ENCODE measurements at places on chromosomes 2 and 18.

DNA sequence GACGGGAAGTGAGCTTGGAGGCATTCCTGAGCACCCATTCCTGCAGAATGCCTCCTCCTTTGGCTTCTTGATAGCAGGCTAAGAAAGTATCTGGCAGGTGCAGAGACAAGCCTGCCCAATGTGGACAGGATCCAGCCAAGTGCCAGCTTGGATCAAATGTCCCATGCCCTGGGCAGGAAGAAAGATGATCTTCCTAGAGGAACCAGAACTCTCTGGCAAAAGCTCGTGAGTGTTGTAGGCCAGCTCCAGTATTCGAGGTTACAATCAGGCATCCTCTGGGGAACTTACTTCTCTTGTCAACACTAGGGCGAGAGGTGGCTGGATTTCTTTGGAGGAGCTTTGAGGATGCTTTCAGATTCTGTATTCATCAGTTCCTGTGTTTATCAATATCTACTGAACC, 29.9 kb upstream of the PDIA6 start:
- no peak for DNase-seq

DNA sequence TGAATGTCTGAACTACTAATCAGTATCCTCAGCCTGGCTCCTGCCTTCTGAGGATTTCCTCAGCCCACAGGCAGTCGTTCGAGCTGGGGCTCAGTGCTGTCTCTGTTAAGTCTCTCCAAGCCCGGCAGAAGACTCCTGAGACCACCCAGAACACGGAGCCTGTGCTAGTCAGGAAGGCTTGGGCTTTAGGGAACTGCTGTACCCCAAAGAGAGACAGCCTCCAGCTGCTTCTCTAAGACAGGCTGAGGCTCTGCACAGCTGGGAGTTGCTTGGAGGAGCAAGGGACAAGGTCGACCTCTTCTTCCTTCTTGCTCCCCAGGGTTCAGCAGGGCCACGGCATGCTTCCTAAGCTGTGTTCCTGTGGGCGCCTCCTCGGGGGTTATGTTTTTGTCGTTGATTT, 283.4 kb upstream of the MYT1L start:
- DNase-seq = no peak

DNA sequence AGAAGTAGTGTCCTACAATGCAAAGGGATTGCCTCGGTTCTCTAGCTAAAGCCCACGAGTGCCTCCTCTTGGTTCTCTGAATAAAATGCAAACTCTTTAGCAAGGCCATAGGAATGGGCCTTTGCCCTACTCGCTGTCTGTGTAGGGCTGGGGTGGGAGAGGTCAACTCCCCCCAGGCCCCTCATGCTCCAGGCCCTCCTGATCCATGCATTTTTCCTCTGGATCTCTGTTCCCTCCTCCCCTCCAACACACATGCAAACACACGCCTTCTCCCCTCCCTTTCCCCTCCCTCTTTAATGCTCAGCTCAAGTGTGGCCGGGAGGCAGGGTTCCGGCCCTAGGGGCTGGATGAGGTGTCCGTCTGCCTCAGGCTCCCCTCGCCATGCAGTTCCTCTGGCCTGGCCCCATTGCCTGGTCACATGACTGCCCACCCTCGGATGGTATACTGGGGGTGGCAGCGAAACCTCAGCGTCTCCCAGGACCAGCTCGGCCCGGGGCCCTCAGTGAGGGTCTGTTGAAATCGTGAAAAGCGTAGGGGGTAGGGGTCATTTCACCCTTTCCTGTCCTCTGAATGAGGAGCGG, 14.9 kb upstream of the KLF11 start:
- DNase-seq = no peak

- DNase-seq = no peak
Observed at GRCh38 chr2:186968277-186968676, 119.3 kb upstream of the ZSWIM2 start.

- DNase-seq = no peak
Observed at GRCh38 chr2:102294802-102295489, 16.4 kb upstream of the IL1RL1 start.

GRCh38 chr2:181814057-181814491, 77.5 kb upstream of the ITPRID2 start:
- peak; percentile 49 for DNase-seq

GRCh38 chr2:29262681-29263260, 147.6 kb downstream of the CLIP4 start:
- no peak for DNase-seq

GRCh38 chr2:201070948-201071478, 458 bp downstream of the HYCC2 start:
- no peak for DNase-seq

DNA sequence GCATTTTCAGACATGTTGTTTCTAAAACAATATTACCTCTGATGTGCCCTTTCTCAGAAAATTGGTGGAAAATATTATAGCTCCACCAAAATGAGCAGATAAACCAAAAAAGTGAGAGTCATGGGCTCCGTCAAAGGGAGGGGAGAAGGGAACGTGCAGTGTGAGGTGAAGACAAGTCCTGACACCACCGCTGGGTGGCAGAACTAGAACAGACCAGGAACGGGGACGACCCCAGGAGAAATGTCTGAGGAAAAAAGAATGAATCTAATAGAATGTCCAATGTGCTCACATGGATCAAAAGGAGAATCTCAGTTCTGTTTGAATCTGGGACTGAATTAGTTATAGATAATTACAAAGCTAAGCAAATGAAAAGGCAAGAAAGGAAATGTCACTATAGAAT, 22.6 kb upstream of the BCL2 start:
- no peak for DNase-seq

DNA sequence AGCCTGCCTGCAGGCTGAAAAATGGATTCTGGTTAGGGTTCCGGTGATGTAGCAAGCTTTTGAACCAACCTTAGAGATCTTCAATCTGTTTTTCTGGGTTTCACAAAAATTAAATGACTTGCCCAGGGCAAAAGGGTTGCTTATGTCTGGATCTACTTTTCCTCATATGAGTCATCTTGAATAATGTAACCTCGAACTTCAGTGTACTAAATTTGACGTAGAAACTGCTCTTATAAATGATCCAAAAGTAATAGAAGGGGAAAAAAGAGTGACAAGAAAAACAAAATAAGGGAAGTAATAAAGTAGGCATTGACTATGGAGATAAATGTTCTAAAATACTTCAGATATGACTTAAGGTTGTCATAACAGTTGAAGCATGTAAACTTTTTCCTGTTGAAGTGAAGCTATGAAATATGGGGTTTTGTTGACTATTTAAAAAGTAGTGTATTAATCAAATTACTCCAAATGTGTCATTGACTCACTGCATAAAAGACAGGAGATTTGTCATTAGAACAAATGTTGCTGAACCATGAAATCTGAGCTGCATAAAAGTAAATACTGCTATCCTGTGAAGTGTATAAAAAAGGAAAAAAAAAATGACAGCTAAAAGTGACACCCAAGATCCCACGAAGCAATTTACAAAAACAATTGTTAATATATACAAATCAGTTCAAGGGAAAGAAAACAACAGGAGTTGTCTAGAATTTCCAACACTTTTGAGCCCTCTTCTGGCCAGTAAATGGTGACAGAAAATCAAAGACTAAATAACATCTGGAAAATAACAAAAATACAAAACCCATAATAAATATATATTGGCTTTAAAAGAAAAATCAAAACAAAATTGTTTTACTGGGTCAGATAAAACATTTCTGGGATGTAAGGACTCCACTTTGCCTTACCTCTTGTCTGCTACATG, 103.6 kb upstream of the SERPINE2 start:
- no peak for DNase-seq

DNA sequence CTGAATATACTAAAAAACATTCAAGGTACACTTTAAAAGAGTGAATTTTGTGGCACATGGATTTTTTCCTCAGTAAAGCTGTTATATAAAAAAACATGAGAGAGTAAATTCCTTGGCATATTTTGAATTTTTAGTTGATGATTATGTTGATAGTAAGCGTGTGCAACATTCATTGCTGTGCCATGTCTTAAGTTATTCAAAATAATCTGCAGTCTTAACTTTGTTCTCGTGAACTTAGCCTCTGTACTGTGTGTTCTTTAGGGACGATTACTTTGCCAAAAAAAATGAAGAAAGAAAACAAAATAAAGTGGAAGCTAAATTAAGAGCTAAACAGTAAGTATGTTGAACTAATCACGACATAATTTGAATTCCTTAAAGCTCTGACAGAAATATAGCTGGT, 9.6 kb downstream of the SSB start:
- no peak for DNase-seq

DNA sequence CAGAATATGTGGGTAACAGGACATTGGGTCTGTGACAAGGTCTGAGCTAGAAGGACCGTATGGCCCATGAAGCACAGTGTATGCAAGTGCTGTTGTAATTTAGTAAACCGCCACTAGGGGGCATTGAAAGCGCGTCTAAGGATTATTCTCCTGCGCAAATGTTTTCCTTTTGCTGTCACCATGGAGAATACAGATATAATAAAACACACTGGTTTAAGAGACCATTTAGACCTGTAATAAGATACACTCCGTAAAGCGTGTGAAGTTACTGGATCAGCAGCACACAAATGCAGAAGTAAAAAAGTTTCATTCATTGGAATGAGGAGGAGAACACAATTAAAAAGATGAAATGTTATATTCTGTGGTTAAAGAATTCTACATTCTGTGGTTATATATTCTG, 272.4 kb downstream of the AGAP1 start:
- DNase-seq = peak; percentile 34

DNA sequence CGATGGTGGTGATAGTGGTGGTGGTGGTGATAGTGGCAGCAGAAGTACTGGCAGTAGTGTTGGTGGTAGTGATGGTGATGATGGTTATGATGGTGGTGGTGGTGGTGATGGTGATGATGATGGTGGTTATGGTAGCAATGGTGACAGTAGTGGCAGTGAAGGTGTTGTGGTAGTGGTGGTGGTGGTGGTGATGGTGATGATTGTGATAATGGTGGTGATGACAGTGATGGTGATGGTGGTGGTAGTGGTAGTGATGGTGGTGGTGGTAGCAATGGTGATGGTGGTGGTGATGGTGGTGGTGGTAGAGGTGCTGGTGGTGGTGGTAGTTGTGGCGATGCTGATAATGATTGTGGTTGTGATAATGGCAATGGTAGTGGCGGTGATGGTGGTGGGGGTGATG, 126.5 kb downstream of the AFF3 start:
- no peak for DNase-seq

- no peak for DNase-seq
Observed at GRCh38 chr18:59509481-59510442, 150.7 kb upstream of the LMAN1 start.

DNA sequence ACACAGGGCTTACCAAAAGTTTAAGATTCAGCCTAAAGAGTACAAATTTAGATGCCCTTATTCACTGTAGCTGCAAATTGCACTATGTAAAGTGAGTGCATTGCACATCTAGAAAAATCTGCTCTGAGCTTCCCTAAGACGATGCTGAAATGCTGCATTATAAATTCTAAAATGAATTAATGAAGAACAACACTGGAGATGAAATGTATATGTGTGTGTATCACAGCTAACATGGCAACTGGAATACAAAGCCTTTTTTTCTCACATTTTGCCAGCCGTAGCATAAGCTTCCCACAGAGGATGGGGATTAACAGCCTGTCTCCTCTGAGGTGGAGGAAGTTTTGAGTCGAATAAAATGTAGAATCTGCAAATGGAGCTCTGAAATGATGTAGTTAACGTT, 338.3 kb upstream of the ZEB2 start:
- DNase-seq = no peak

- DNase-seq = no peak
Observed at GRCh38 chr2:46471-47345, at the start of gene FAM110C. Gene FAM110C, minus strand, starts transcription at chr2:46505. Its CDS starts 120 bp downstream, at chr2:46385.

- DNase-seq = no peak
Observed at GRCh38 chr2:36339607-36340218, 15.9 kb upstream of the CRIM1 start.

GRCh38 chr18:39741755-39742466, 2176.3 kb upstream of the CELF4 start:
- no peak for DNase-seq

GRCh38 chr2:35783723-35784122, 571.9 kb upstream of the CRIM1 start:
- DNase-seq = no peak

DNA sequence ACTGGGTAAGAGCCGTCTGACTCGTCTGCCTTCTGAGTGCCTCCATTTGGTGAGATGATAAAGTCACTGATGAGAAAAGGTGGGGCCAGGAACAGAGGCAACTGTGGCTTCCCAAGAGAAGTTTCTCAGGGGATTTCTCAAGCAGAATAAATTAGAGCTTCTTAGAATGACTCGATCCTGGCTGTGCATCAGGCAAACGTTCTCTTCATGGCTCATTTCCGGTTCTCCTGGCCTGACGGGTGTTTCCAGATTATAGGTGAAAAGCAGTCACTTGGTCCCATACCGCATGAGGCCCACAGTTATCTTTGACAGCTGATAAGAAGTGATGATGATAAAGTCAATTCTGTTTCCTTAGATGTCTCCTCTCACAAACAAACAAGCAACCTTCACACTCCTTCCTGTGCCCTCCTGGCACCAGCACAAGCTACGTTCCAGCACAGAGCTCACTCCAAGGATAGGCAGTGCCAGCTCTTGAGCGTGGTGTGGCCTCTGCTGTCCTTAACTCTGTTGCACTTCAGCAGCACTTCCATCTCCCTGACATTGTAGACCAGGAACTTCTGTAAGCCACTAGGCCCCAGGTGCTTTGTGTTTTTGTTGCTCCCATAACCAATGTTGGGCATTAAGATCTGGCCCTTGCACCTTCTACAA, 37.8 kb upstream of the KCNF1 start:
- DNase-seq = no peak

DNA sequence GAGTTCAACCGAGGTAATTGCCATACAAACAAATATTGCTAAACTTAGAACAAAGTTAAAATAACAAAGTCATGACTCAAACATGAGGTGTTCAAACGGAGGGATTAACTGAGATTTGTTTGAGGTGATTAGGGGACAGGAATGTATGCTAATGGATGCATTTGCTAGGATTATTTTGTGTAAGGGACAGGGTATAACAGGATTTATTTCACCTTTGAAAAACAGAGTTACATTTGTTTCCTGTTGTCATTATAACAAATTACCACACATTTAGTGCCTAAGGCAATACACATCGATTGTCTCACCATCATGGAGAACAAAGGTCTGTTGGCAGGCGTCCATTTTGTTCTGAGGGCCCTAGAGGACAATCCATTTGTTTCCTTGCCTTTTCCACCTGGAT, 304.3 kb upstream of the CNTNAP5 start:
- no peak for DNase-seq

- no peak for DNase-seq
Observed at GRCh38 chr2:43020296-43020695, 206.1 kb downstream of the ZFP36L2 start.

DNA sequence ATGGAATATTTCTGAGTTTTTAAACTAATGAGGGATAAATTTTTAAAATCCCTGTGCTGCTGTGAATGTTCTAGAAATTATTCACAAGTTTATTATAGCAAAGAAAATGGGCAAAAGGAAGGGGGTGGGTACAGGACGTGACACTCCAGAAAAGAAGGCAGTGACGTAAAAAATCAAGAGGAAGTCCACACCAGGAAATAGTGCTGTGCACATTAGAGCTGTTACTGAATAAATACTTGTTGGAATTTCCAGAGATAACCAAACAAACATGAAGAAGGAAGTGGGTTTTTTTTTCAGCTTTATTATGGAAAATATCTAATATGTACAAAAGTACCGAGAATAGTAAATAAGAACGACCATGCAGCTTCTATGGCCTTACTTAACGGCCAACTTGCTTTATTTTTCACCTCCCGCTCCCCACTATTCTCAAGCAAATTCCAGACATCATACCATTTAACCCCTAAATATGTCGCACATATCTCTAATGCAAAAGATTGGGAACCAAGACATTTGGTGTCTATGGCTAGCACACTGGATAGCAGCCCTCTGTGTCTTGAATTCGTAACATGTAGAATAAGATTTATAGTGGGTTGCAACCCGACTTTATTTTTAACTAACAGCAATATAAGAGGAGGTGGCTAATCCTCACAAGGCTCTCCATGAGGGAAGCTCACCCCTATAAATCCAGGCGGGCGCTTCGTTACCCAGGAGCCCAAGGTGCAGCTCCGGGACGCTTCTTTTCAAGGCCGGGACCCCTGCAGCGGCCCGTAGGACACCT, 580 bp upstream of the NDUFV2 start:
- DNase-seq = peak; percentile 74
